ENCODE measurements at places on chromosomes 2 and 18.

DNA sequence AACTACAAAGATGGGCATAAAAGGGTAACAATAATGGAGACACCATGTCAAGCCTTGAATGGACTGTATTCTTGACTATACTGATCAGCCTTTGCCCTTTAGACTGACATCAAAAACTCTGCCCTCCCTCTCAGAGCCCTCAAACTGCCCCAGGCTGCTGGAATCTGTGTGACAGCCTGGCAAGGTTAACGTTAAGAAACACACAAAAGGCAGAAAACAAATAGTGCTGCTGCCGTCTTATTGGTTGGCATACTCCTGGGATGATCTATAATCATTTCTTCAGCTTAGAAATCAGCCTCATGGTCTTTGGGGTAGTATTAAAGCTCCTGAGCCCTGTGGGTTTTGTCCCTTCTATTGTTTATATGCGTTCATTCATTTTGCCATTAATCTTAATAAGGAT is 338.0 kb downstream of the DCC start:
- DNase-seq, result no peak

DNA sequence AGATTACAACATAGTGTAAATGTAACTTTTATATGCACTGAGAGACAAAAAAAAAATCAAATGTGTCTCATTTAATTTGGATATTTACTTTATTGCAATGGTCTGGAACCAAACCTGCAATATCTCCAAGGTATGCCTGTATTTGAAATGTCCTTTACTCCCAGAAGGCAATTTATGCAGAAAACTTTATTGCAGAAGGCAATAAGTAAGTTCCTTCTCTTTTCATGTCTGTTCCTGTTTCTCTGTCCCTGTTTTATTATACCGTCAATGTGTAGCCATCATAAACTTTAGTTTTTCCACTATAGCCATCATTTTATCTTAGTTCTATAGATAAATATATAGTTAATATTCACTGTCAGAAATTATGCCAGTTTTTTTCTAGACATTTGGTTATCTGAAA is 513.1 kb upstream of the FAM98A start:
- no peak for DNase-seq

- no peak for DNase-seq
Measured at GRCh38 chr2:1775511-1776035, 31.3 kb upstream of the PXDN start.

GRCh38 chr2:141103216-141103615 is 1027.6 kb downstream of the LRP1B start:
- no peak for DNase-seq

- no peak for DNase-seq
Measured at GRCh38 chr18:71115261-71115660, 826.4 kb downstream of the SOCS6 start.

- DNase-seq, result no peak
Measured at GRCh38 chr2:9135822-9136558, 70.6 kb upstream of the ASAP2 start.

GRCh38 chr18:7273301-7273921 is 42.5 kb downstream of the LRRC30 start:
- DNase-seq, result peak; percentile 42

GRCh38 chr2:69571189-69571588 is 72.3 kb downstream of the AAK1 start:
- DNase-seq, result no peak

- DNase-seq, result no peak
Measured at GRCh38 chr2:29044459-29044858, 29.9 kb downstream of the PCARE start.

DNA sequence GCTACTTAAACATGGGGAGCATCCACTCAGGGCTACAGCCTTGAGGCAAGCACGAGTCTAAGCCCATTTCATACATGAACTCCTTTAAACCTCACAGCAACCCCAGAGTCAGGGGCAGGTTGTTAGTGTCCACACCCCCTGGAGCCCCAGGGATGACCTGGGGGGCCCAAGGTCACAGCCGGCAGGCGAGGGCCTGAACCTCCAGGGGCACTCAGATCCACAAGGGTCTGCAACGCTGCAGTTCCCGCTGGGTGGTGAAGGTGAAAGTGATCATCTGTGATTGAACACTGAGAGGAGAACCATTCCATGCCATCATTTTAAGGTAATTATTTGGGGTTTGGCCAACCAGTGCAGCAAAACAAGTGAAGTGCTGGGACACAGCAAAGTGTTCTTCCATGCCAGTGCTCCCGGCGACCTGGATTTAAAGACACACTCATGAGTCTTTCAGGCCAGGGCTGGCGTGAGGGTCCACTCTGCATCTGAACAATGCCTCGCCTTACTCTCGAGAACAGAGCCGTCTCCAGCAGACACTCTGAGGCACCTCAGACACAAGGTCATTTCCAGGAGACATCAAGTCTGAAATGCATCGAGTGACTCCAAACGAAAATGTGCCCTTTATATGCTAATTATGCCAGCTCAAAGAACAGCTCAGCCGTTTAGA is 61.6 kb upstream of the SNTG2 start:
- no peak for DNase-seq

DNA sequence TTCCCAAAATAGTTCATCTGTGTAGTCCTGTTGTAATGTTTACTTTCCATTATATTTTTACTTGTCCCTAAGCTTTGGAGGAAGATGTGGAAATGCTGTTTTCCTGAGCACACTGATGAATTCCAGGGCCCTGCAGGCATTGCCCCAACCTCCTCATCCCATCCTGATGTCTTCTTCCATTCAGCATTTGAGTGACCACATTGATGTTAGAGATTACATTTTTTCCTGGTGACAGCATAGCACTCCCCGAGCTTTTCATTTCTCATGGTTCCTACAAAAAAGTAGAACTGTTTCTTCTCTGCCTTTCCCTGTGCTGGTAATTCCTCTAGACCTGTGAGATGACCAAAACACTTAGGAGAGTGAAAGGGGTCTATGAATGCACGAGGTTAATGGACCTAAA is 4.8 kb downstream of the IL36A start:
- peak; percentile 38 for DNase-seq

- DNase-seq, result no peak
Measured at GRCh38 chr2:35963357-35963756, 392.2 kb upstream of the CRIM1 start.

- no peak for DNase-seq
Measured at GRCh38 chr2:70425682-70426301, 123.9 kb upstream of the FAM136A start.

DNA sequence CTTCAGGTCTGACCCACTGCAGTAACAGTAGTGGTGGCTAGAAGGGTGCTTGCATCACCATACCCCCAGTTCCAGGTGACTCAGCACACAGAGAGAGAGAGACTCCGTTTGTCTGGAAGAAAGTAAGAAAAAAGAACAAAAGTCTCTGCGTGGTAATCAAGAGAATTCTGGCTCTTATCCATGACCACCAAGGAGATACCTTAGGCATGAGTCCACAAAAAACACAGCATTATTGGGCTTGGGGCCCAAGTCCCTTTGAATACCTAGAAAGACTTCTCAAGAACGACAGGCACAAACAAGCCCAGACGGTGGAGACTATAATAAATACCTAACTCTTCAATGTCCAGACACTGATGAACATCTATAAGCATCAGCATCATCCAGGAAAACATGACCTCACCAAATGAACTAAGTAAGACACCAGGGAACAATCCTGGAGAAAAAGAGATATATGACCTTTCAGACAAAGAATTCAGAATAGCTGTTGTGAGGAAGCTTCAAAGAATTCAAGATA is 21.7 kb upstream of the BAZ2B start:
- no peak for DNase-seq

DNA sequence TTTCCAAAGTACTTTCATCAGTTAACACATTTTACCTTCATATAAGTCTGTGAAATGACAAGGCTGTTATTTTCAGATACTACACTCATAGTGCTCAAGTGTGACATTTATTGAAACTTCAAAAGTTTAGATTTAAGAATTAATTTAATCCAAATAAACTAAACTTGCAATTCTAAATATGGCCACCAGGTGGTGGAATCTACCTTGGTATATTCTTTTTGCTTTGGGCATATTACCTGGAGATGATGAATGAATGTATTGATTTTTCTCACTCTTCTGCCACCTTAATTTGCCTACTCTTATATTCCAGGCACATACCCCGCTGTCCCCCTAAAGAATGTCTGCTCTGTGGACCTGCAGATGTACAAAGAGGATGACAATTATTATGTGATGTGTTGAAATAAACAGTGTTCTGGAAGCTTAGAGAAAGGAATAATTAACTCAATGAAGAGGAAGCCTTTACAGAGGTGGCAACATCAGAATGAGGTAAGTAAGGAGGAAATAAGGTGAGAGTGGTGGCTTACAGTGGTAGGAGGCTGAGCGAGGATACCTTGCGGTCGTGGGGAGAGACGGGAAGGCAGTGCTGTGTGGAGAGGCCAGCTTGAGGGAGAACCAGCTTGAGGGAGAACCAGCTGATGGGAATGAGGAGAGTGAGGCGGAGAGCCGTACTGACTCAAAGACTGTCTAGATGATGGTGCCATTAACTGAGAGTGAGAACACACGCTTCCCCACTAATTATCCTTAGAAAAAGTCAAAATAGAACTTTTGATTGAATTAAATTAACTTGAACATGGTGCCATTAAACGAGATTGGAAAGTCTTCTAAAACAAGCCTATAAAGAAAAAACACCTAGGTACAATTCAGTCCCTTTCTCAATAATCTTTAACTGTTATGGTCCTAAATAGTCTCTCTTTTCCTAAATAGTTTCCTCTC is 179.5 kb downstream of the CELF4 start:
- DNase-seq, result peak; percentile 9

DNA sequence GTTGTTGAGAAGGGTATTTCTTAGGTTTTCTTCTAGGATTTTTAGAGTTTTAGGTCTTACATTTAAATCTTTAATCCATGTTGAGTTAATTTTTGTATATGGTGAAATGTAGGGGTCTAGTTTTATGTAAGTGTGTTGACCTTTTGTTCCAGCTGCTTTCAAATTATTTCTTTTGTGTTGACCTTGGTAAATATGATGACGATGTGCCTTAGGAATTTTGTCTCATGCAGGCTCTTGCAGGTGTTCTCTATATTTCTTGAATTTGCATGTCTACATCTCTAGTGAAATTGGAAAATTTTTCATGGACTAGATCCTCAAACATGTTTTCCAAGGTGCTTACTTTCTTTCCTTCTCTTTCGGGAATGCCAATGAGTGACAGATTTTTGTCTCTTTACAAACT is 1609.3 kb upstream of the ZEB2 start:
- no peak for DNase-seq

- DNase-seq, result no peak
Measured at GRCh38 chr2:7829241-7829640, 852.6 kb upstream of the ID2 start.

GRCh38 chr2:109607766-109608165 is 6.0 kb downstream of the SEPTIN10 start:
- no peak for DNase-seq

- no peak for DNase-seq
Measured at GRCh38 chr2:164039270-164039669, 303.5 kb upstream of the FIGN start.

GRCh38 chr2:60899892-60900249 is 18.5 kb downstream of the REL start:
- DNase-seq, result no peak

DNA sequence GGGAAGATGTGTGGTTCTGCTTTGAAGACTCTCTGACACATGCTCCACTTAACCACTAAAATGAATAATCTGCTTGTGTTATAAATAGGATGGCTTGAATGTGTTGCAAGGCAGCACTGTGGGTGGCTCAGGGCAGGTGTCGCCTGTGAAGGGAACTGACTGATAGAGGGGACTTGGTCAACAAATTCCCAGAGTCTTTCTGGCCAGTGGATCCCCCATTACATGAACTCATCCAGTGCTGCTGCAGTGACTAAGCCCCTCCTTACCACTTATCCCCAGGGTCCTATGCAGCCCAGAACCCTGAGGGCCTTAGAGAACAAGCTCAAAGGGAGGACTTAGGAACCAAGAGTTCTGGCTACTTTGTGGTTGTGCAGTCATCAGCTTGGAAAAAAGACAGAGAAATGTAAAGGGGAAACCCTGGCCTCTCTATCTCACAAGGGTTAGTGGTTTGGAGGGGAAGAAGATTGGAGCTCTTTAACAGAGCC is 226.2 kb upstream of the TNP1 start:
- DNase-seq, result no peak

GRCh38 chr2:42639340-42640077 is 71.1 kb downstream of the MTA3 start:
- no peak for DNase-seq

DNA sequence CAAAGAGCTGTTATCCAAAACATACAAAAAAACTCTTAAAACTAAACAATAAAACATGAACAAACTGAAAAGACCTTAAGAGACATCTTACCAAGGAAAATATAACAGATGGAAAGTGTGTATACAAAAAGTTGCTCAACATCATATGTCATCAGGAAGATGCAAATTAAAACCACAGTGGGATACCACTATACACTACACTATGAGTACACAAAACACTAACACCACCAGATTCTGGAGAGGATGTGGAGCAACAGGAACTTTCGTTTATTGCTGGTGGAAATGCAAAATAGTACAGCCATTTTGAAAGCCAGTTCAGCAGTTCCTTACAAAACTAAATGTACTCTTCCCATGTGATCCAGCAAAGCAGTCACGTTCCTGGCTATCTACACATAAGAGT is 221.4 kb downstream of the CMPK2 start:
- DNase-seq, result no peak

DNA sequence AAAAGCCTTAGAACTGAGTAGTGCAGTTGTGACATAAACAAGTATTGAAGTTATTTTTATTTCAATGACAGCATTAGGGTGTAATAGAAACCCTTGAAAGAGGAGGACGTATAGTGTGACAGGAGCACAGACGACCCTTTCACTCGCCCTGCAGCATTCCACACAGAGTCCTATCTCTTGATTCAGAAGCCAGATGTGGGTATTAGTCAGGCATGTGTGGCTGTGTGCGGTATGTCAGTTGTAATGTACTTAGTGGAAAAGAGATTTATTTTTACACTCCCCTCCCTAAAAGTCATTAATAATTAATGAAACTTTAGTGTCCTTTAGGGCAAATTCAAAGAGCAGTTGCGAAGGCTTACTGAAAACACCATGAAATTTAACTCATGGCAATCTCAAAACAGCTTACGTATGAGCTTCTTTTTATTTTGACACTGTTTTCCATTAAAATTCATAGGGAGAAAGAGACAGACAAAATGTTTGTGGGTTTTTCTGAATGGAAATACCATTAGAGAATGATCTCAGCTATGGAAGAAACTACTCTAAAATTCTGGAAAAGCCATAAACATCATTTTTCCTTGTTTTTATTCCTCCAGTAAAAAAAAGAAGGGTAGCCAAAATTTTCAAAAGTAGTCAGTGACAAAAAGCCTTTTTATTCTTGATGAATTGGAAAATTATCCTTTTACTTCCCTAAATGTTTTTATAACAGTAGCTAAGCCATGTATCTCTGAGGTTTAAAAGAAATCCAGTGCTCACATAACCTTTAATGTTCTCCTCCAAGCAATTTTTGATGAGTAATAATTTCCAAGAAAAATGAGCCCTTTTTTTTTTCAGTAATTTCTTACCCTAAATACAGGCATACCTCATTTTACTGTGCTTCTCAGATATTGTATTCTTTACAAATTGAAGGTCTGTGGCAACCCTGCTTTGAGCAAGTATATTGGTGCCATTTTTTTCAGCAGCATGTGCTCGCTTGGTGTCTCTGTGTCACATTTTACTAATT is 84.0 kb upstream of the DSEL start:
- DNase-seq, result no peak

All from HS-27A (cell line).